ENCODE measurements at places on chromosomes 6 and 20. TPM values are rescaled to one million over a fixed set of nuclear protein-coding genes. Genes with fewer than 3 reads are reported as not detected.

HRH3 gene
- total RNA-seq, result not detected

HLA-DQA1 gene
- total RNA-seq, result not detected

TAF4 gene
- total RNA-seq, result 2.7 TPM

SIRPG gene
- total RNA-seq, result not detected

UCKL1 gene
- 25.9 TPM for total RNA-seq

BRD2 gene
- total RNA-seq, result 73.2 TPM

EBF4 gene
- 0.56 TPM for total RNA-seq

TP53TG5 gene
- not detected for total RNA-seq

ZNF391 gene
- total RNA-seq, result 2.5 TPM

TMEM244 gene
- total RNA-seq, result not detected

SCGN gene
- total RNA-seq, result not detected

GSTA2 gene
- total RNA-seq, result not detected

GINS1 gene
- 29.3 TPM for total RNA-seq

MICB gene
- 20.7 TPM for total RNA-seq

TNFRSF6B gene
- 8.7 TPM for total RNA-seq

GPX5 gene
- total RNA-seq, result not detected

VGLL2 gene
- total RNA-seq, result not detected

TENT5A gene
- total RNA-seq, result 45.7 TPM

FRK gene
- 0.85 TPM for total RNA-seq

GFRAL gene
- total RNA-seq, result not detected

TOX2 gene
- total RNA-seq, result 1.4 TPM

BPI gene
- total RNA-seq, result not detected

TRIM26 gene
- total RNA-seq, result 17.5 TPM
